Activated CD4-positive, alpha-beta memory T cell treated with anti-CD3 and anti-CD28 coated beads for 36 hours (primary cell): ENCODE measurements at places on chromosomes 3 and 15.

GRCh38 chr15:68502398-68502901 is 70.5 kb upstream of the ITGA11 start:
- DNase-seq = no peak

- no peak for DNase-seq
These were observed 1.9 kb upstream of the MEX3B start for GRCh38 chr15:82047453-82048400.

GRCh38 chr3:184345317-184346144 is 8.1 kb downstream of the FAM131A start:
- peak; percentile 26 for DNase-seq

DNA sequence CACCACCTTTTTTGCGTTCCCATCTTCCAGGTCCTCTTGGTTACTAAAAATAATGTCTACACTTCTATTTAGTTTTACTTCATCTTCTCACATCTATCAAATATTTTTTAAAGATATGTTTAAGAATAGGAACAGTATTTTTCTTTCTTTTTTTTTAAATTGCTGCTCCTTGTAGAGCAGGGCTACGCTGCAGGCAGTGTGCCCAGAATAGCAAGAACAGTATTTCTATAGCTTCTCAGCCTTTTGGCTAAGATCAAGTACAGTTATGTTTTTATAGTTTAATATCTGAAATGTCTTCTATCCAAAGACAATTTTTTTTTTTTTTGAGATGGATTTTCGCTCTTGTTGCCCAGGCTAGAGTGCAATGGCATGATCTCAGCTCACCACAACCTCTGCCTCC is 73.0 kb downstream of the MYO9A start:
- no peak for DNase-seq

GRCh38 chr3:143596957-143597642 is 251.2 kb downstream of the SLC9A9 start:
- DNase-seq = no peak

- peak; percentile 20 for DNase-seq
These were observed 89.2 kb downstream of the TAMM41 start for GRCh38 chr3:11757441-11757875.

DNA sequence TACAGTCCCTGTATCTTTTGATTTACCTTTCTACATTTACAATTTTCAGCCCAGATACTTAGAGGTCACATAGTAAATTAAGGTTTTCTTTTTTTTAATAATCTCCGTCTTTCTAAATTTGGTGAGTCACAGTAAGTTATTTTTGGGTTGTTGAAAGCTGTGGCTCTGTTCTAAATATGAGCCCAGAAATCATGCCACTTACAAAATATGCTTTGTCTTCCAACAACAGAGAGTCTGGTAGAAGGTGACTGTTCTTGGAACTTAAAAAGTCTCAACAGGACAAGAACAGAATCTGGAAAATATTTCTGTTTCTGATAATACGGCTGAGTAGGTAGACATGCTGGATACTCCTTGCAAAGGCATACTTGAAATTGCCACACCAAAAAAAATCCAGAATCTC is 16.0 kb downstream of the GOLGA8S start:
- DNase-seq = no peak
